ENCODE measurements at places on chromosomes 6 and 20.

GRCh38 chr20:35448788-35449373 lies 6.5 kb upstream of the CEP250 start:
- DNase-seq: no peak

DNA sequence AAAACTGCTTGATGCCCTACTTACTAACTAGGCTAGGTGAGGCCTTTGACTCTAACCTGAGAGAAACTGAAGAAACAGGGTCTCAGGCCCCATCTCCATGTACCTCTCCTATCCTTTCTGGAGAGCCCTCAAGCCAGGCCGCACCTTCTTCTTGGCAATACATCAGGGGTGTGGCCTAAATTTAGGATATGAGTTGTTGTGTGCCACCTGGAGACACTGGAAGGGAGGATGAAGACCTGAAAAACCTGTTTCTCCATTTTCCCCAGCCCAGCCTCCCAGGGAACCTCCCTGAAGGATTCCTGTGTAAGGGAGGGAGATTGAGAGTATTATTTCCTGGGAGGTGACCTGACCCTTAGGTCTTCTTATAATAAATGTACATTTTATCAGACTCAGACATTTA lies 3.1 kb downstream of the LY6G6D start:
- no peak for DNase-seq

GRCh38 chr20:45117581-45117980 lies 2.6 kb upstream of the WFDC5 start:
- no peak for DNase-seq

DNA sequence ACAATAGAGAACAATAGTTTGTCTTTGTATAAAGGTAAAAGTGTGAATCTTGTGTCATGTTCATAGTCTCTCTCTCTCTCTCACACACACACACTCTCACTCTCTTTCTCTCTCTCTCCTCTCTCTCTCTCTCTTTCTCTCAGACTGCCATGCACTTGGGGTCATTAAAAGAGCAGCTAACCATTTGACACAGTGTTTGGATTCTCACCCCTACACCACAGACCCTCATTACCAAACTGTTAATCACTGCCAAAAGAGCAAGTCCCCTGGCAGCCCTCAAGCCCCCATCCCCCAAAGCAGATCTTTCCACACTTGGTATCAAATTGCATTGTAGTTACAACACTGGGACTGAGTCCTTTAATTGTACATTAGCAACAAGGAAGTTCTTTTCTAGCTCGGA lies 305.8 kb upstream of the RSPO3 start:
- no peak for DNase-seq

DNA sequence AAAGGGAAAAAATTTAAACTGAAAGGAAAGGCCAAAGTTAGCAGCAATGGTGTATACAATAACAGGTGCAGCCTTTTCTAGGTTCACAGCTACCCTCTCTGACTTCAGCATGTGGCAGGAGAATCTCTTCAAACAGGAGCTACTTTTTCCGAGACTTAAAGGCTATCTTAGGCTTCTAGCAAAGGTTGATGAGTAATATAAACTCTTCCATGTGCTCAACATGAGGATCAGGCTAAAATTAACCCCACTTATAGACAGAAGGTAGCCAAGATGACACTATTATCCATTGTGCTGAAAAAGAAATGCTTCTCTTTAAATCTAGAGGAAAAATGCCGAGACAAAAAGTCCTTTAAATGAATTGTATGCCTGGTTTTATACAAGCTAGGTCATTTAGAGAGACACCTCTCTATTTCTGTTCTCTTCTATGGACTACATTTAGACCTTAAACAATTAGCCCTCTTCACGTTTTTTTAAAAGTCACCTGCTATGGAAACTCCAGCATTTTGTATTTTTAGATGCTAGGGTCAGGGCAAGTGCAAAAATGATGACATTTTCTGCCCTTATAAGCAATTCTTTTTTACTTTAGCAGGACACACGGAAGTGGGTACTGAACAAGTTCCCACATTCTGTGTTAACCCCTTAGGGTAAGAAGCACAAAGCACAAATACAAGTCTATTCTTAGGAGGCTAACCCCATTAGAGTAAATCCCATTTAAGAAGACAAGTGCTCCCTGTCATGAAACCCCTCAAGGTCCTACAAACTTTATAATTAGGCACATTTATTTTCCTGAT lies 216.8 kb upstream of the CITED2 start:
- DNase-seq: no peak

- DNase-seq: no peak
These were observed 19.1 kb upstream of the RBBP8NL start for GRCh38 chr20:62446481-62446880.

DNA sequence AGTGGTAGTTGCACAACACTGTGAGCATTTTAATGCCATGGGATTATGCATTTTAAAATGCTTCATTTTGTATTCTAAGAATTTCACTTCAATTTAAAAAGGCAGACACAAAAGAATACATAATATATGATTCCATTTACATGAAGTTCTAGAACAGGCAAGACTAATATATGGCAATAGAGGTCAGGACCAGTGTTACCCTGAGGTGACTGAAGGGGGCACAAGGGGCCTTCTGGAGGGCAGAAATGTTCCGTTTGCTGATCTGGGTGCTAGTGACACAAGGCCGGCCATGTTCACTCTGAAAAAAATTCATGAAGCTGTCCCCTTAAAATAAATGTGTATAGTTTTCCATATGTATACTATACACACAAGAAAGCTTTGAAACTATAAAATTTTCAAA lies 28.5 kb downstream of the TASP1 start:
- no peak for DNase-seq

DNA sequence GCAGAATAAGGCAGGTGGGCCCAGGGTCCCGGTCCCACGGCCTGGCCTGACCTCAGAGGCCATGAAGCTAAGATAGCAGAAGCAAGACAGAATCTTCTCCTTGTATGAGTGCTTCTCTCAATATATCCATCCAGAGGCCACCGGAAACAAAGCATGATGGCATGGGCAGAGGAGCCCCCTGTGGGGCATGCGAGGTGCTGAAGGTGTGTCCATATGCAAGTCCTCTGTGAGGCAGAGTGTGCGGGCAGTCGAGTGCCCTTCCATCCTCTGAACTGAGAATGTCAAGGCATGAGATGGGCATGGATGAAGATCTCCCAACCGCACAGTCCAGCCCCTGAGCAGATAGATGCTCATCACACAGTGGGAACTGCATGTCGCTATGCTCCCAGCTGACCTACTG lies 9.8 kb upstream of the GGTLC1 start:
- DNase-seq: no peak

DNA sequence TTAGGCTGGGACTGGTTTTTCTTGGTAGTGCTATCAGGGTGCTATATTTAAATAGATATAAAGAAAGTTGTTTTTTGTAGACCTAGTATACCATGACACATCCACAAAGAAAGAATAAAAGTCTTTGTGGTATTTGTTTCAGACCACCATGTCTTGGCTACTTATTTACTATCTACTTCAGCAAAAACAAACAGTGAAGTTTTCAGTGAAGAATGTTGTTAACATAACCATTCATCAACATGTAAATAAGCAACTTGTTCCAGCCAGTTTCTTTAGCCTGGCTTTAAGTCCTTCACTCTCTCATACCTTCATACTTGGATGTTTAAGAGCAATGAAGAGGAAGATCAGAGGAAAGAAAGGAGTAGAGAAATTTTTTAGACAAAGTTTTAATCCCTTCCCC lies 624.1 kb downstream of the CD109 start:
- DNase-seq: no peak

DNA sequence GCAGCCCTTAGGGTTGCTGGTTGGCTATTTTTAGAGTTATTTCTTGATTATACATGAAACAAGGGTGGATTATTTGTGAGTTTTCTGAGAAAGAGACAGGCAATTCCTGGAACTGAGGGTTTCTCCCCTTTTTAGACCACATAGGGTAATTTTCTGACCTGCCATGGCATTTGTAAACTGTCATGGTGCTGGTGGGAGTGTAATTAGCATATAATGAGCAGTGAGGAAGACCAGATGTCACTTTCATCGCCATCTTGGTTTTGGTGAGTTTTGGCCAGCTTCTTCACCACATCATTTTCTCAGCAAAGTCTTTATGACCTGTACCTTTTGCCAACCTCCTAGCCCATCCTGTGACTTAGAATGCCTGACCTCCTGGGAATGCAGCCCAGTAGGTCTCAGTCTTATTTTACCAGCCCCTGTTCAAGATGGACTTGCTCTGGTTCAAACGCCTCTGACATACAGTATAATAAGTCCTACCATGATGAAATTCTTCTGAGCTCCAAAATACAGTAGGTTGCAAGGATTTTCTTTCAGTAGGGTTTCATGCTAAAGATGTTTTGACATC lies 117.1 kb downstream of the ISM1 start:
- DNase-seq: no peak

GRCh38 chr6:32943864-32944649 lies 3.2 kb upstream of the HLA-DMB start:
- DNase-seq: no peak

DNA sequence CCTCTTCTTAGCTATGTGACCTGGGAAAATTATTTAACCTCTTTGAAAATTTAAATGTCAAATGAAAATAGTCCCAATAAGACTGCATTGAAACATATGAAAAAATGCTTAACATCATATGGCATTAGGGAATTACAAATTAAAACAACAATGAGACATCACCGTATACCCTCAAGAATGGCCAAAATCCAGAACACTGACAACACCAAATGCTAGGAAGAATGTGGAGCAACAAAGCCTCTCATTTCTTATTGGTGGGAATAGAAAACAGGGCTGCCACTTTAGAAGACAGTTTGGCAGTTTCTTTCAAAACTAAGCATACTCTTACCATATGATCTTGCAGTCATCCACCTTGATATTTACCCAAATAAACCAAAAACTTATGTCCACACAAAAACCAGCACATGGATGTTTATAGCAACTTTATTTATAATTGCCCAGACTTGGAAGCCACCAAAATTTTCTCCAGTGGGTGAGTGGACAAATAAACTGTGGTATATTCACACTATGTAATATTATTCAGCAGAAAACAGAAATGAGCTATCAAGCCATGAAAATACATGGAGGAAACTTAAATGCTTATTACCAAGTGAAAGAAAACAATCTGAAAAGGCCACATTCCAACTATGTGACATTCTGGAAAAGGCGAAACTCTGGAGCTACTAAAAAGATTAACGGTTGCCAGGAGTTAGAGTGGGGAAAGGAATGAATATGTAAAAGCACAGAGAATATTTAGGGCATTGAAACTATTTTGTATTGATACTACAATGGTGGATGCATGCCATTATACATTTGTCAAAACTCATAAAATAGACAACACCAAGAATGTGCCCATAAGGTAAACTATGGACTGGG lies 459.9 kb downstream of the GRIK2 start:
- no peak for DNase-seq

DNA sequence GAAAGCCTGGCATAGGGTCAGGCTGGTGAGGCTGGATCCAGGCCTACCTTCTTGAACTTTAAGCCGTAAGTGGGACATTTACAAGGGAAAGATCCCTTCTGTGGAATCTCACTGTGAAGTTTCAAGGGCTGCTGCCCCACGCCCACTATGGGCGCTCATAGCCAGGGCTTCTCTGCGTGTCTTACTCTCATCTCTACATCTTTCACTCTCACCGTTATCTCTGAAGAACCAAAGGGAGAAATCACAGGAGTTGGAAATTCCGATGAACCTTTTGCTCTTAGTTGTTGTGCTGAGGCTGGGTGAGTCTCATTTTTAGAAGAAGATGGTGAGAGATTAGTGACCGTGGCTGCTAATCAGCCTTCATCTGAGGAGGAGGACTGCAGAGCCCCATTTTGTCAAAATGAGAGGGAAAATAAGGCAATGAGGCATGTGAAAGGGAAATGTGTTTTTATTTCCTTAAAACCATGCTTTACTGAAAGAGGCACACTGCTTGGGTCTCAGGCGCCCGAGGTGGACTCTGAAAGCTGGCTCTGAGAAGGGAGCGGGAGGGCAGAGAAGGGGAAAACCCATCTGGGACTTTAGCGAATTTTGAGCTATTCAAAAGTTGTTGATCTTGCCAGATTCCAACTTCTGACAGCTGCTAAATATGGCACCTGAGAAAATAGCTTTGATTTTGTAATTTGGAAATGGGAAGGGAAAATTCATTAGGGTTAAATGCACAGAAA lies 301.5 kb downstream of the CLIC5 start:
- no peak for DNase-seq

DNA sequence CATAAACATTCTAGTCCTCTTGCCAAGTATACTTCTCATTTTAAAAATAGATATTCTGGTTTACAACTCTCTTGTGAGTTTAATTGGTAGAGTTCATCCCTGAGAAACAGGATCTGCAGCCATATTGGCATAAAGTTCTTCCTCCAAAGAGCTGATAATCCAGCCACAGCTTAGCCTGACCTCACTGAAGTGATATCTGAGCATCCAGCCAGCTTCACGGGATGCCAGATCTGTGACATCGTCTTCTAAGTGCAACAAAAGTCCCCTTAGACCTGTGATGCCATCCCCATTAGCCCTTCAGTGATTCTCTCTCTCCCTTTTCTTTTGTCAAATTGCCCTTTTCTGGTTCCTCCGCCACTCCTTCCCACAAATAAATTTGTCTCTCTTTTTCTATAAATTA lies 180.6 kb upstream of the STXBP5 start:
- DNase-seq: no peak

- DNase-seq: no peak
These were observed 172.1 kb downstream of the CDH4 start for GRCh38 chr20:61424011-61424627.

DNA sequence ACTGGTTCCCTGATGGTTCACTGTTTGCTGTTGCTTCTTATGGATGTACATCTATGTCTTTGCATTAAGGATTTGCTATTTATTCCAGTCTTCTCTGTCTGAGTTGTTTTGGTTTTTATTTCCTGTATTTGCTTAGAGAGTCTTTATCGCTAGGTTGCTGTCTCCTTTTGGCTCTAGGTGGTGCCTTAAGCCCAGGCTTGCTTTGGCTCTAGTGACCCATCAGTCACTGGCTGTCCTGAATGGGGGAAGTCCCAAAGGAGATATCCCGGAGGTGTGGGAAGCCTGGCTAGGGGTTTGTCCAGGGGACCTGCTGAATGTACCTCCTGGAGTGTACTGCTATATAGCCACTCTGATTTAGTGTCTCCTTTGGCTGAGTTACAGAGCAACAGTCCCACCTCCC lies 53.4 kb downstream of the MCHR2 start:
- DNase-seq: no peak

DNA sequence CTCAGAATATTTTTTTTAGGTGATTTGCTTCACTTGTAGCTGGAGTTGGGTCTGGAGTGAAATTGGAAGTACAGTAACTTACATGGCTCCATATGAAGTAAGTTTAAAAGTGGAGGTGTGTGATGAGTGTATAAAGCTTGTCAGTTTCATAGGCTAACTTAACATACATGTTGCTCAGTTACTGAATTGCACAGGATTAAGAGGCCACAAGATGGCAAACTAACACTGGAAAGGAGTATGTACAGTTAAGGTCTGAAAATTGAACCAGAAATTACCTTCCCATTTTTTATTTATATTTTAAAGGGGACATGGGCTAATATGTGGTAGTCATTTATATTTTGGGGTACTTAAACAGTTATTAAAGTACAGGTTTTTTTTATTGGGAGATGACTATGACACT lies 45.3 kb upstream of the SMIM8 start:
- no peak for DNase-seq

DNA sequence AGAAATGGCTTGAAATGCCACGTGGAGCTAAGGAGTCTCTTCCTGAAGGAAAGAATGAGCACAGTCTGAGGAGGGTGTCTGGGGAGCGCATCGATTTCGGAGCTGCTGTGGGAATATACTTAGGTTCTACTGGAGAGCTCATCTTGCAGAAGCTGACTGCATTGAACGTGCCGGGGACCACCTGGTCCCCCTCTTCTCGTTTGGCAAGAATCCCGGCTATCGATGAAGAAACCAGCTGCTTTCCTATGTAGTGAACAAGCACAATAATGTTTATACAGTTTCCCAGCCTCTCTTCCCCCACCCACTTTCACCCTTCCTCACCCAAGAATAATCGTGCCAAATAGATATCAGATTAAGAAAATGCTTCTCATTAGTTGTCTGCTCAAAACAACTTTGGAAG lies 242.5 kb downstream of the PACRG start:
- no peak for DNase-seq

Data from occipital lobe (tissue), 3 donors.